Ovary (tissue), 10 donors: ENCODE measurements at places on chromosomes 7 and 10. TPM values are rescaled to one million over a fixed set of nuclear protein-coding genes. Genes with fewer than 3 reads are reported as not detected.

Gene MDFIC
- 15.9 TPM for total RNA-seq

GRCh38 chr10:89431977-89432376 lies 17.6 kb downstream of the IFIT5 start:
- no peak for DNase-seq

DNA sequence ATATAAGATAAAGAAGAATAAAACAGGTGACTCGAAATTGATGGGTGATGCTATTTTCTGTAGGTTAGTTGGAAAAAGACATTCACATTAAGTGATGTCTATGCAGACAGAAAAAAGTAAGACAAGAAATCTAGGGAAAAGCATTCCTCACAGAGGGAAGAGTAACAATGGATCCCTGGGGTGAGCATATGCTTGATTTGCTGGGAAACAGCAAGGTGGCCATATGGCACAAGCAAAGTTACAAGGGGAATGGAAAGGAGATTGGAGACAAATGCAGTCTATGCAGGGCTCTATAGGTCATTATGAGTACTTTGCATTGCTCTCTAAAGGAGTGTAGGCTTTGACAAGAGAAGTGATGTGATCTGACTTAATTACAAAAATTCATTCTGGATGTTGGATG lies 90.9 kb upstream of the ZNF804B start:
- no peak for DNase-seq

DNA sequence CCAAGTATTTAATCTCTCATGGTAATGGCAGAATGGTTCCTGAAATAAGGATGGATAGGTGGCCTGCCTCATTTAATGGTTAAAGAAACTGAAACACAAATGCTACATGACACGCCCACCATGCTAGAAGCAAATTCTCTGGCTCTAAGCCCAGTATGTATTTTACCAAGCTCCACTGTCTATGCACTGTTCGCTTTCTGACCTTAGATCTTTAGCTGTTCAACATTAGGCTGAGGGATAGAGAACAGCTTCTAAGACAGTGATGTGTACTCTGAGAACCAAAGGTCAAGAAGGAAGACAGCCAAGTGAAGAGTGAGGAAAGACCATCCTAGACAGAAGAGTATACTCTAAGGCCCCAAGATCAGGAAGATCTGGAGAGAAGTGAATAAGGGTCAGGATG lies 26.6 kb downstream of the FAM3C start:
- DNase-seq: no peak

DNA sequence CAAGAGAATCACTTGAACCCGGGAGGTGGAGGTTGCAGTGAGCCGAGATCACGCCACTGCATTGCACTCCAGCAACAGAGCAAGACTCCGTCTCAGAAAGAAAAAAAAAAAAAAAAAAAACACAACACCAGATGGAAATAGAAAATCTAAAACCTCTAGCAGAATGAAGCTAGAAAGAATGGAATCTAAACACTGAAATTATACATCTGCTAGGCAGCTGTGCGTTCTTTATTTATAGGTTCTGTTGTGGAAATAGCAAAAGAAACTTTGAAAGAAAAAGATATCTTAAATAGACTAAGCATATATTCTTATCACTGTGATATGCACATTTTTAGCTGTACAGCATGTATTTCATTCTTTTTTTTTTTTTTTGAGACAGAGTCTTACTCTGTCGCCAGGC lies 17.1 kb downstream of the BMPR1A start:
- DNase-seq: no peak

DNA sequence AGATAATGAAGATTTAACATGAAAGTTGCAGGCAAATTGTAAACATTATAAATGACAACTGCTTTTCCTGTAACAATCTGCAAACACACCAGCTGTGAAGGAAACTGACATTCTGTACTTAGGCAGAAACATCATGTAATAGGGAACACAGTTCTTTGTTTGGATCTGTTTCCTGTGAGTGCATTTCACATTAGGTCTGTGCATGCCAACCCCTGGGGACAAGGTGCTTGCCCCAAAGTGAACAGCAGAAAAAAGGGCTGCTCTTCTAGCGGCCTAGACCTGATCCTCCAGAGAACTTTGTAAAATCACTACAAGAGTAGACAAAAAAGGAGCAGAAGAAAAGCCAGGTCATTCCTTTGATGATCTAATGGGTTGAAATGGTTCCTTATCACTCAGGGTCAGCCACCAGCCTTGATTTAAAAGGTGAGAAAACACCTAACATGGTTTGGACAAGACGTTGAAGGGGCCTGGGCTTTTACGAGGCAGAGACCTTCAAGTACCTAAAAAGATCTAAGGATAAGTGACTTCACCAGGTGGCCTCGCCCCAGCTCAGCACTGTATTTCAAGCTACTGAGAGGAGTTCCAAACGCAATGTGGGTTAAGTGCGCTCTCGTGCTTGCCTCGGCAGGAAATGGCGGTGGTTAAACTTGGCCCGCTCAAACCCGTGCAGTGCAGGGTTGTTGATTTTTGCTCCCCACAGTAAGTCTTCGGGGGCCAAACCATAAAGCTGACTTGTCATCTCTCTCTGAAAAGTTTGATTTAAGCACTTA lies 249.7 kb downstream of the CREB5 start:
- DNase-seq: no peak

- DNase-seq: no peak
These were observed 69.5 kb upstream of the ST8SIA6 start for GRCh38 chr10:17523917-17524316.
